ENCODE measurements at places on chromosomes 1 and 21.

- no peak for DNase-seq
Observed at GRCh38 chr21:23247334-23247733, 2249.1 kb downstream of the NCAM2 start.

DNA sequence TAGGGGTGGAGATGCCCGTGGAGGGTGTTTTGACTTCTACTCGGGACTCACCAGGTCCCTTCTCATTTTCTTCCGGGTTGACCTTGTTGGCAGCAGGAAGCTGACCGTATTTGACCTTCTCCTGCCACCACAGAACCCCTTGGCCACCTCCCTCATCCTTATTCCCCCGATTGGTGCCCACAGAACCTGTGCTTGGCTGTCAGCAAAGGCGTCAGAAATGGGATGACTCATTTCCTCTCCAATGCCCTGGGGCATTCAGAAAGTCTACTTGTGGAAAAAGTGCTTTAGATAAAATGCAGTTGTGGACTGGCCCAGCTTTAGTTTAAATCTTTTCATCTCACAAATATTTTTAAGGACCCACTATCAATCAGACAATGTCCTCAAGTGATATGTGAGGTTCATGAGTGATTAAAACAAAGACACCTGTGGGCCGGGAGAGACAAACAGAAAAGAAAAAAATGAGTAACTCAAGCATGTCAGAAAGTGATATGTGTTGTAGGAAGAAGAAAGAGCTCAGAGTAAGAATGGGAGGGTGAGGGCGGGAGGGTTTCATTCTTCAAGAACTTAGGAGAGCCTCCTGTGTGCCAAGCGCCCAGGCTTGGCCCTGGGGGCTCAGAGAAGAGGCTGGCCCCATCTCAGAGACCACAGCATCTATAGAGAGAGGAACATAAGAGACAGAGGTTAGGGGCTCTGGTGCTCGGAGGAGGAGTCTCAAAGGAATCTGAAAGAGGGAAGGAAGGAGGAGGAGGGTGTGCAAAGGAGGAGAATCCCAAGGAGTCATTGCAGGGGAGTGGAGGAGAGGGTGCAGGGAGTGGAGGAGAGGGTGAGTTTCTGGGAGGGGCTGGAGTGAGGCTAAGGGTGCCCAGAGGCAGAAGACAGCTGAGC is 221.6 kb upstream of the VAMP3 start:
- DNase-seq = no peak

DNA sequence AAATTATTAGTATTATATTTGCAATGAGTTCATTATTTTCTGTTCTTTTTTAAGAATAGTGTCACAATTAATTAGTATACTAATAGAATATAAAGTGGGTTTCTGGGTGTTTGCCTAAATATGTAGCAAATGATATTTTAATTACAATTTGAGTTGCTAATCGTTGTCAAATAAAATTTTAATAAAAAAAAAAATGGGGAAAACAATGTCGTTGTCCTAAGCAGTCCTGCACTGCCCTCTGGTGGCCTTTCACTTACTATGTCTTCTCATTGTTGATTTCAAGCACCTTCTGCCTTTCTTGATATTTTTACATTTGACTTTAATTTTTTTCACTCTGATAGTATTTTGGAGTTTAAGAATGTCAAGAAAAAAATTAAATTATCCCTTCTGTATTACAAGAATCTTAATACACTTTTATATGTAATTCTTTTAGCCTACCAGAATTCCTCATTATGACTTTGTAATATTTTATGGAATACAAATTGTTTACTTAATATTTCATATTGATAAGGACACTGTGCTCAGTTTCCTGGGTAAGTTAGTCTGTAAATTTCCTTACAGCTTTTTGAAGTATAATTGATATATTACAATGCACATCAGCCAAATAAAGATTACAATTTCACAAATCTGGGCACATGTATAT is 104.5 kb upstream of the FMN2 start:
- no peak for DNase-seq

- DNase-seq = no peak
Observed at GRCh38 chr1:89605692-89606091, 27.2 kb upstream of the LRRC8C start.

GRCh38 chr1:112701227-112702066 is 5.5 kb downstream of the RHOC start:
- no peak for DNase-seq

DNA sequence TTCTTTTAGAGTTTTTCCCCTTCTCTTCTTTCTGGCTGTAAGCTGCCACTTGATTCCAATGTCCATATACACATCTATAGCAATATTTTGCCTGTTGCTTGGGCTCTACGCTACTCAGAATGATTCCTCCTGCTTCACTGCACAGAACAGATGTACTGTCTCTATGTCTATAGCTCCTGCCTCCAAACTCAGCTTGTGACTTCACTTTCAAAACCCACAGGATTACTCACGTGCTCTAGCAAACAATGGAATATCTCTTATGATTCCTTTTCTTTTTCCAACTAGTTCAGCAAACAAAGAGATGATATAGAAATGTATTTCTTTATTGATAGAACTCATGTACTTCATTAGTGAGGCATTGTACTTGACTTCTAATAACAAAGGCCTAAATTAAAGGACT is 80.5 kb upstream of the SOX13 start:
- no peak for DNase-seq

DNA sequence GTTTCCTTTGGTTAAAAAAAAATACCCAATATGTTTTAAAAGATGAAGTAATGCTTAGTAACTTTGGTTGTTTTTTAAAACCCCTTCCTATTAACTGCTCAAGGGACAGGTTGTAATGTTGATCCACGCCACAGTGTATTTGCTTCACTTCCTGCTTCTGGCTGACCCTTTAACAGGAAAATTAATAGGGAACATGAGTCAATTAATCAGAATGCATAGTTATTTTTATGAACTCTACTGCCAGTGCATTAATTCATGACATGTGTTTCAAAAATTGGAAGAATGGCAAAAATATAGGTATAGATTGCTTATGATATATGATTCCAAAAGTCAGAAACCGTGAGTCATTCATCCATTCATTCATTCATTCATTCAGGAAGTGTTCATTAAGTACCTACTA is 204.8 kb downstream of the SETD4 start:
- DNase-seq = no peak

DNA sequence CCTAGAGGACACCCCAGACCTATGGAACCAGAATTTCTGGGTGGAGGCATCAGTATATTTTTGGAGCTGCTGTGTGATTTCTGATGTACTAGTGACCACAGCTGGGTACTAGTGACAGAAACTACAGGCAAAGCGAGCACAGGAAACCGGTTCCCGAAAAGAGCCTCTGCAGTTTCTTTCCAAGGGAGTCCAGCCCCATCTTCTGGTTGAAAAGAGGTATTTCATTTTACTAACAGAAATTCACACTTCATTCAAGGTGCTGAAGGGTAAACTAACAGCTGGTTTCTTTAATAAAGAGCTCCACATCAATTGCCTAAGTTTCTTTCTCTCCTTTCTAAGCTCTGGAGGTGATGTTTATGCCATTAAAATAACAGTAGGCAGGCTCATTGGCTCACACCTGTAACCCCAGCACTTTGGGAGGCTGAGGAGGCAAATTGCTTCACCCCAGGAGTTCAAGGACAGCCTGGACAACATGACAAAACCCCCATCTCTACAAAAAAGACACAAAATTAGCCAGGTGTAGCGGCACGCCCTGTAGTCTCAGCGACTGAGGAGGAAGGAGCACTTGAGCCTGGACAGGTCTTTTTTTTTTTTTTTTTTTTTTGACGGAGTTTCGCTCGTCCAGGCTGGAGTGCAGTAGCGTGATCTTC is 22.0 kb downstream of the THAP3 start:
- DNase-seq = peak; percentile 40

- DNase-seq = no peak
Observed at GRCh38 chr21:32112195-32112594, 166.7 kb downstream of the MIS18A start.

GRCh38 chr1:150596976-150597375 is 17.6 kb upstream of the MCL1 start:
- DNase-seq = no peak

DNA sequence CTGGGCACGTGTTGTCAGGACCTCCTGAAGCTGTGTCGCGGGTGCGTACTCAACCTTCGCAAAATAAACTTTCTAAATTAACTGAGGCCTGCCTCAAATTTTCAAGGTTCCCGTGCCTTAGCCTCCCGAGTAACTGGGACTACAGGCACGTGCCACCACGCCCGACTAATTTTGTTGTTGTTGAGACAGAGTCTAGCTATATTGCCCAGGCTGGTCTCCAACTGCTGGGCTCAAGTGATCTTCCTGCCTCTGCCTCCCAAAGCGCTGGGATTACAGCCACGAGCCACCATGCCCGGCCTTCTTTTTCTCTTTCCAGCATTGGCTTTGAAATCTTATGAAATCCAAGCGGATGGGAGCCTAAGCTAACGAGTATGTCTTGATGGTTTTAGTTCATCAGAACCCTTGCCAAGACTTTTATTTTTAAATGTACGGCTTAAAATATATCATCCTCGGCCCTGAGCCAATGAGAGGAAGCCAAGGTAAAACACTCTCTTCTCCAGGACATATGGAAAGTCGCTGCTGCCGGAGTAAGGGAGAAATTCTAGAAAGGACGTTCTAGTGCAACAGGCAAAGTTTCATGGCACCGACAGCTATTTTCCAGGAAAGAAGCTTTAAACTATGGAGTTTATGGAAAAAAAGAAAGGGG is 12.7 kb upstream of the ERVH48-1 start:
- no peak for DNase-seq

DNA sequence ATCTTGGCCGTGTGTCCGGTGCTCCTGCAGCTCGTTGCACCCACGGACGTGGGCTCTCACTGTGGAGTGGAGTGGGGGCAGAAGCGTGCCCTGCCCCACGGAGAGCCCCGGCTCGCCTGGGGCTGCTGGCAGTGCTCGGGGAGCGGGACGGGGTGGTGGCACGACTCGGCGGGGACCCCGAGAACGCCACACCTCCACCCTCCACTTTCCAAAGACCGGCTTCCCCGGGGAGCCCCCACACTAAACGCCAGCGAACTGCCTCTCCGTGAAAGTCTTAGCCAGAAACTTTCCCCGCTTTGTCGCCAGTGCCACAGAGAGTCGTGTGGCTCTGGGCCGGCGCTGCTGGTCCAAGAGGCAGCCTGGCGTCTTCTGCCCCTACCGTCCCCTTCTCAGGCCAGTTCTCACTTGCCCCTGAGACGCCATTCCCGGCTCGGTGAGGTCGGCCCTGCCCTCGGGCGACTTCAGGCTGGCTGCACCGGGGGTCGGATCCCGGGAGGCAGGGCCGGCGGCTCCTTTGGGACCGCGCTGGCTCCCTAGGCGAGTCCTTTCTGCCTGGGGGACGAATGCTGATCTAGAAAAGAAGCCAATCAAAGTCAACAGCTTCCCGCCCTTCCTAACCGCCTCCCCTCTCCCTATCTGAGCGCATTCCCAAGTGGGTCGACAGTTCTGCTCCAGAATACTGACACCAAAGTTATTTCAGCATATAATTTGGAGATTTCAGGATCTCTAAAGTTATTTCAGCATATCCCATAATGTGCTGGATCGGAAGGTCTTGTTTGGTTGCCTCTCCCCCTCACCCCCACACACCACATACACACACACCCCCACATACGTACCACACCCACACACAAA is 2.6 kb upstream of the SAMD13 start:
- peak; percentile 63 for DNase-seq

GRCh38 chr1:232445361-232446106 is 184.4 kb downstream of the SIPA1L2 start:
- DNase-seq = no peak

DNA sequence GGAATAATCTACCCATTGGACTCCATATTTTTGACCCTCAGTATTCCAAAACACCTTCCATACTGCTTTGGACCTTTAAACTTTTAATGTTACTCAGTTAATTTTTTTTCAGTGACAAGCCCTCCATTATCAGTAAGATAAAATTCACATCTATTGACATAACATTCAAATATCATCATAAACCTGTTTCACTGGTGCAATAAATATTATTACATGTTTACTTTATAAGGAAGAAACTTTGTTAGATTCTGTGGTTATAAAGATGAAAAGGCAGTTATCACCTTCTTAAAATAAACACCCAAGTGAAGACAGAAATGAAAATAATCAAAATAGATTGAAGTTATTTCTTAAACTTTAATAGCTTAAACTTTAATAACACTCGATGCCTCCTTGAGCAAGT is 758.5 kb upstream of the ADGRL2 start:
- no peak for DNase-seq

DNA sequence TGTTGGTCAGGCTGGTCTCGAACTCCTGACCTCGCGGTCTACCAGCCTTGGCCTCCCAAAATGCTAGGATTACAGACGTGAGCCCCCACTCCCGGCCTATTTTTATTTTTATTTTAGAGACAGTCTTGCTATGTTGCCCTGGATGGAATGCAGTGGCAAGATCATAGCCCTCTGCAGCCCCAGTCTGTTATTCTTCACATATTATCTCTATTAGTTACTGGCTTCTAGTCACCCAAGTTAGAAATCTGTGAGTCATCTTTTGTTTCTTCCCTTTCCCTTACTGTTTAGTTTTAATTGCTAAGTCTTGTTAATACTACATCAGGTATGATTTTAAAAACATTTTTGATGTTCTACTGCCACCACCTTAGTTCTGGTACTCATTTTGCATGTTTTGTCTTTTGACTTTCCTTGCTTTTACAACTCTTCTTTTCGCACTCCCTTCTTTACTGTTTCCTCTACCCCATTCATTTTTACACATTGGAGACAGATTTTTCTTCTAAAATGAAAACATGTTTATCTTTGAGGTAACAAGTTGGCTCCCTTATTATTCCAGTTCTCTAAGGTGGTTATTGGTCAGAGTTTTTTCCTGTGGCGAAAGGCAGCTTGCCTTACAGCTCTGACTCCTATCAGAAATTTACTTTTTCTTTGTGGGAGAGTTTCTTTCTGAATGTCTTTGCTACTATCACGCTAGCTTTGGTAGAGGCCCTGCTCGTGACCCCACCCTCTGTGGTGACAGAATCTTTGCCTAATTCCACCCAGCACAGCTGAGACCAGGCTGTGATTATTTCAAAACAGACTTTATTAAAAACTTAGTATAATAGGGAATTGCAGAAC is 19.5 kb downstream of the ZMYM4 start:
- no peak for DNase-seq

GRCh38 chr21:44448651-44449131 is 6.6 kb upstream of the LRRC3 start:
- DNase-seq = peak; percentile 24

DNA sequence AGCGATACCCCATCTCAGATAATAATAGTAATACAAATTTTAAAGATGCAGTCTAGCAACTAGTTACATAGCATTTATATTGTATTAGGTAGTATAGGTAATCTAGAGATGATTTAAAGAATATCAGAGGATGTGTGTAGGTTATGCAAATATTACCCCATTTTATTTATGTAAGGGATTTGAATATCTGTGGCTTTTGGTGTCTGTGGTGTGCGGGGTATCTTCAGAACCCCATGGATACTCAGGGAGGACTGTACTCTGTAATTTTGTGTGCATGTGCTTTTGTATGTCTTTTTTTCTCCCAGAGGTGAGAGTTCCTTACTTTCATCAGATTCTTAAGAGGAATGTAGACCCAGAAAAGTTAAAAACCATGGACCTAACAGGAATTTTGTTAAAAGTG is 12.8 kb downstream of the RNF2 start:
- DNase-seq = no peak

- DNase-seq = no peak
Observed at GRCh38 chr1:71956613-71957285, 325.6 kb downstream of the NEGR1 start.

GRCh38 chr1:170666541-170667254 is 2.8 kb downstream of the PRRX1 start:
- peak; percentile 54 for DNase-seq
